ENCODE measurements at places on chromosomes 3 and 15.
A peak's percentile ranks its signal among the peaks of the same experiment; 100 is the strongest.

- DNase-seq, result no peak
Measured at GRCh38 chr15:68414206-68414555, 17.8 kb downstream of the ITGA11 start.

GRCh38 chr3:89947337-89947954 lies 840.0 kb downstream of the EPHA3 start:
- no peak for DNase-seq

- DNase-seq, result no peak
Measured at GRCh38 chr3:196883361-196883760, 15.6 kb downstream of the SENP5 start.

DNA sequence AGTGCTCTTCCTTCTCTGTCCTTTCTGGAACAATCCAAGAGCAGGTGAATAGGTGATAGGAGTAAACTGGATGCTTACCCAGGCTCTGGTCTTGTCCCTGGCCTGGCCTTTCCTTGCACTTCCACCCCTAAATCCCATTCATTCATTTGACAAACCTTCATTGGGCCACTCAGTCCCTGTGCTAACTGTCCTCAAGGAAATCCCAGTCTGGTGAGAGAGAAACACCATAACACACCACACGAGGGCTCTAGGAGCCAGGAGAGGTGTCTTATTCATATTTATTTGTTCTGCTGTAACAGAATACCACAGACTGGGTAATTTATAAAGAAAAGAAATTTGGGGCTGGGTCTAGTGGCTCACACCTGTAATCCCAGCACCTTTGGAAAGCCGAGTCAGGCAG lies 22.8 kb downstream of the EFCC1 start:
- peak; percentile 21 for DNase-seq

DNA sequence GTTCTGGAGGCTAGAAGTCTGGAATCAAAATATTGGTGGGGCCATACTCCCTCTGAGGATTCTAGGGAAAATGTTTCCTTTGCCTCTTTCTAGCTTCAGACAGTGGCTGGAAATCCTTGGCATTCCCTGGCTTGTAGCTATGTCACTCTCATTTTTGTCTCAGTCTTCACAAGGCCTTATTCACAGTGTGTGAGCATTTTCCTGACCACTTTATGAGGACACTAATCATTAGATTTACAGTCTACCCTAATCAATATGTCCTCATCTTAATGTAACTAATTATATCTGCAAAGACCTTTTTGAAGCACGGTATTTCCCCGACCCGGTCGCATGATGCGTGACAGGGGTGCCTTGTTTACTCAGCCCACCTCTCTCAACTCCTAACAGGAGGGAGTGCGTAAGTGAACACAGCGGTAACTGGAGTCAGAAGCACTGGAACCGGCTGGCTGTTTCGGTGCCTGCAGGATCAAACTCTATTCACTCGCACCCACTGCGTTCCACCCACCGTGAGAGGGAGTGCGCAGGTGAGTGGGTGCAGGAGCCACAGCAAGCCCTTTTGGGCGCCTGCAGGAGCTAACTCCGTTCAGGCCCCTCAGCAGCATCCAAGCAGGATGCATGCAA lies 155.0 kb downstream of the EPHA3 start:
- DNase-seq, result no peak

GRCh38 chr3:15309662-15310335 lies 22.6 kb downstream of the SH3BP5 start:
- DNase-seq, result peak; percentile 48

DNA sequence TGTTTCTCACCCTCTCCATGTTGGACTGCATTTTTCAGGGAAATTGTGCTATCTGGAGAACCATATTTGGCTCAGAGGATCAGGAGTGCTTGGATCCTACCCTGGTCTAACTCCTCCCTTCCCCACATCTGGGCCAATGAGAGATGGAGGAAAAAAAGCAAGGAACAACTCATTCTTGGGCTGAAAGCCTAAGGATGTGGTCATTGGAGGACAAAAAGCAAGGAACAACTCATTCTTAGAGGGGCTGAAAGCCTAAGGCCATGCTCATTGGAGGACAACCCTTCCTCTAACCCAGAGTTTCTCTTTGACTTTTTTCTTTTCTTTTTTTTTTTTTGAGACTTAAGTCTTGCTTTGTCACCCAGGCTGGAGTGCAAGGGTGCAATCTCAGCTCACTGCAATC lies 48.6 kb upstream of the CHRNB4 start:
- peak; percentile 7 for DNase-seq

GRCh38 chr15:69881766-69882165 lies 216.0 kb downstream of the TLE3 start:
- DNase-seq, result no peak

DNA sequence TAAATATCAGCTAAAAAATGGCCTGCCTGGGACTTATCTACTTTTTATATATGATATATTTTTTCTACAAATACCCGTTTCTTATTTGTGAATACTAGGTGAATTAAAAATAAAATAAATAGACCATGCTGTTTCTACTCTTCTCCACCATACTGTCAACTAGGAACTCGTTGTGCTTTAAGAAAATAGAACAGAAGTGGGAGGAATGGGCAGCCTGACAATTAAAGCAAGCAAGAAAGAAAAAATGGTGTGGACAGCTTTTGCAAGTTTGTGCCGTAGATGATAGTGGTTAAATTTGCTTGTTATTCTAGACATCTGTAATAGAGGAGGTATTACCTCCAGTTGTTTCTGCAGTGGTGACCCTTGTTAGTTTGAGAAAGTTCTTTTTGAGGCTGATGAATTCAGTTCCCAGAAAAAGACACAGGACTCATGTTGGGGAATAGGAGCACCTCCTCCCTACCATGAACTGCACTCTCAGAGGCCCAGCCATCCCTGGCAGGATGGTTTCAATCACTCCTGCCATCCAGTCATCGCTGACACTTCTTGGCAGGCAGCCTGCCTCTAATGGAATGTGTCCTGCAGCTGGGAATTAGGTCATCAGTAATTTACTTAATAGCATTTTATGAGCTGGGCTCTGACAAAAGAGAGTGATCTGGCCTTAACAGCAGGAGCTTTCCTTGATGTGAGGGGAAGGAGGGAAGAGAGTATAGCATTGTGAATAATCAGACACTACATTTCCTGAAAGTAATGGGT lies 105.0 kb upstream of the GAP43 start:
- DNase-seq, result peak; percentile 95

DNA sequence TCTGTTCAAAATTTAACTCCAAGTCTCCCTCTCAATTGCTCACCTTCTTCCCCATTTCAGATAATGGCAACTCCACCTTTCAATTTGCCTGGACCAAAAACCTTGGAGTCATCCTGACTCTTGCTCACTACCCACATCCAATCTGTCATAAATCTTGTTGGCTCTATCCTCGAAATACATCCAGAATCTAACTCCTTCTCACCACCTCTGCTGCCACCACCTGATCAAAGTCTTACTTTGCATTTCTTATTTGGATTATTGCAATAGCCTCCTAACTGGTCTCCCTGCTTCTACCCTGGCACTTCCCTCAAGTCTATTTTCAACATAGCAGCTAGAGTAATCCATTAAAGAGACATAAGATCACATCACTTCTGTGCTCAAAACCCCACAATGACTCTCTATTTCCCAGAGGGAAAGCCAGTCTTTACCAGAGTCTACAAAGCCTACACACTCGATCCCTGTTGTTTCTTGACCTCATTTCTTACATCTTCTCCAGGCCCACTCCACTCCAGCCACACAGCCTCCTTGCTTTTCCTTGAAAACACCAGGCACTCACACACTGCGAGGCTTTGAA lies 86.6 kb downstream of the GPR156 start:
- peak; percentile 61 for DNase-seq

- DNase-seq, result no peak
Measured at GRCh38 chr15:26729030-26729429, 43.8 kb downstream of the GABRB3 start.

DNA sequence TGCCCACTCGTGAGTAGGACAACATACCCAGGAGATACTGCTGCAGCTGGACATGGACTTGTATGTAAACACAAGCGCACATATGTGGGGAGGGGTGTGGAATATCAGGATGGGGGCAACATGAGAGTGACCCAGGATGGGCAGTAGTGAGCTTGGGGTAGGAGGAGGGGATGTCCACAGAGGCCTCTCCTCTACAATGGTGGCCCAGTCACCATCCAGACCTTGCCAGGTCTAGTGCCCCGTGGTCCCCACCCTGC lies 266 bp upstream of the ZBTB47 start:
- no peak for DNase-seq

GRCh38 chr3:7695049-7695448 lies 806.6 kb upstream of the LMCD1 start:
- DNase-seq, result no peak

DNA sequence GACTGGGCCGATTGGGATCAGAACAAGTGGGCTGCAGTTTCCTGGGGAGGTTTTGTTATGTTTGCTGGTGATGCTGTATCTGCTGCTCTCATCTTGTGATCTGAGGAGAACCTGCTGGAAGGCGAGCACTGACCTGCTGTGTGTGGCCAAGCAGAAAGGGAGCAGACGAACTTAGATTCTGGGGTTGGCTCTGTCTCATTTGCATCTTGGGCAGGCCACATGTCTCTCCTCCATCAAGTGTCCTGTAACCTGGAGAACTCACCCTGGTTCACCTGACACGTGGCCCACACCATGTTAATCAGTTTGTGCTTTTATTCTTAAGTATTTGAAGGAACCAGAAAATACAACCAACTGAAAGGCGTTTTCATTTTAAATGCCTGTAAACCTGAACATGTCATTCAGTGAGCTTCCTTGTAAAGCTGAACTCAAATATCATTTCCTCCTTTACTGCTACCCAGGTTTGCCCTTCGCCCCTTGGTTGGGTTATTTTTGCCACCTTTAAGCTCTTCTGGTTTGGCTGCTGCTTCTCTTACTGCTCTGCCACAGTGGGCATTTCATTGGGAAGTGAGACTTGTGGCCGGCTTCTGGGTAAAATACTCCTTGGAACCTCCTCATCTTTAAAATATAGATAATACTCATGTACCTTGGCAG lies 33.5 kb upstream of the TRAK1 start:
- DNase-seq, result no peak

DNA sequence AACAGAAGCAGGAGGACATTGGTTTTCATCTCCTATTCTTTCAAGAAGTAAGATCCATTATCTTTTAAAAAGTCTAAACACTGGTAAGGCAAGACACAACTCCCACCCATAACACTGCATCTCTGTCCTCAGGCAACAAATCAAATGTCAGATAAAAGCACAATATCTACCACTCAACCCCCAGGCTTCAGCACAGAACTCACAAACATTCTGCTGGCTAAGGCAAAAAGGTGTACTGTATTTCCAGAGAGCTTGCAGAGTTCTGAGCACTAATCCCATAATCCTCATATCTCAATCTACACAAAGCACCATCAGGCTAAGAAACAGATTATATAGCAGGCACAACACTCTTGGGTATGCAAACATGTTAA lies 20.9 kb downstream of the RAF1 start:
- DNase-seq, result no peak

- no peak for DNase-seq
Measured at GRCh38 chr15:95363646-95364045, 966.9 kb upstream of the NR2F2 start.

DNA sequence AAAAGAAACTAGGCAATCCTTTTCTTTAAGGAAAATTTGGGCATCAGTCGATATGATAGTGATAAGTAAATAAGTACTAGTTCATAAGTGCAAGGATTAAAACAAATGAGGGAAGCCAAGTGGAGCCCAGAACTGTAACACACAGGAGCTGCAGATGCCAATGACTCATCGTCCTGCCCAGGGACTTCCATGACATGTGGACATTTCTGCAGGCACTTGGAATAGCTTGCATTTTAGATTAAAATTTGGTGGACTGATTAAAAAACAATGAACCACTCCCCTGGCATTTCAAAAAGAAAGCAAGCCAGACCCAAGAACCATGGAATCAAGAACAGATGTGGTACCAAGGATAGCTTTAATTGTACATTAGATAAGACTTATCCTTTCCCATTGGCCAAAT lies 2.9 kb downstream of the SAMD7 start:
- peak; percentile 40 for DNase-seq

DNA sequence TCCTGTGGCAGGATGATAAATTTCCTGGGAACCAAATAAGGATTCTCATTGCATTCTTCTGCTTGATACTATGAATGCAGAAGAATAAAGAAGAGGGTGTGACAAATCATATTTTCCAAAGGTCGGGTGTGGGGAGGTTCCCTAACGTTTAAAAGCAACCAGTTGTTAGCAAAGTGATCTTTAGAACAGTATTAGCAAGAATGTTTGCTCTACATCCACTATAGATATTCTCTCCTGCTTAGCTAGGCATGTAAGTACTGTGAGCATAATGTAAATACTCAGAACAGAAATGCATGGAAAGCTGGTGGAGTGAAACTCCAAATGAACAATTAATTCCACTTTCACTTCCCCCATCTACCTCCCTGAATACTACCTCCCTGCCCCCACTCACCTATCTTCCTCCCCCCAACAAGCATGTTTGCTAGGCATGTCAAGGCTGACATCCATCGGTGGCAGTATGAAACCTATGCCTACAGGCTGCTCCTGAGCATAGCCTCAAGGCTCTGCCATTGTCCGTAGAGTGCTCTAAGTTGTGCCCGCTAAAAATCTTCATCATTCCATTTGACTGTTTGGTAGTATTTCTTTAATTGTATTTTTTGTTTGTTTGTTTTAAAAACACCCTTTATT lies 329.7 kb downstream of the TIGIT start:
- DNase-seq, result no peak

DNA sequence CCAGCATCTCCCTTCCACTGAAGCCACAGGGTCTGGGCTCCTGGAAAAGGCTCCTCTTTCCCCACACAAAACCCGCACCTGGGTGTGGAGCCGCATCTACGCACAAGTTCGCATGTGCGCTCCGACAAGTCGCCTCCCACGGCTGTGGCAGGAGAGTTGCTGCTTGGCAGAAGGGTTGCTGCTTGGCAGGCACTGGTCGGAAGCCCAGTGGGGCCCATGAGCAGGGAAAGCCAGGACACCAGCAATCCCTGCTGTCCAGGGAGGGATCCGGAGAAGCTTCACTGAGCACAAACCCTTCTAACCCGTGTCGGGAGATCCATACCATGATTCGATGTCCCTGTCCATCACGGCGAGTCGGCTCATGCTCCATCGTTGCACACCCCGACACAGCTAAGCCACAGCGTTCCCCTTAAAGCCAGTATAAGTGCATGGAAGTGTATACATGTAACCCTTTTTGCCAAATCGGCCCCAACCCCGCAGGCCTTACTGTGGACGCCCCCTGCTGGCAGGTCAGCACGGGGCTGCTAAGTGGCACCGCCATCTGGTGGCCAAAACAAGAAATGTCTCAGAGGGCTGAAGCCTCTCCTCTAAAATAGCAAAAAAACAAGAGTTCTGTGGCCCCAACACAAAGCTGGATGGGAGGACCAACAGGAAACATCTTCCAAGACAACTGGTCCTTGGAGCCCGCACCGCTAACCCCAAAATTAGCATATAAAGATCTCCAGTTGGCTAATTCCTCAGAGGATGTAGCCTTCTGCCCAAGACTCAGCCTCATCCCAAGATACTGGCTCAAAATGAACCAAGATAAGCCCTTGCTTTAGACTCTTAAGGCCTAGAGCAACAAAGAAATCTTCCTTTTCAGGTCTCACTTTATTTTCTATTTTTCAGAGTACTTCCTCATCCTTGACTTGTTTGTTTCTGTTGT lies 8.3 kb downstream of the ANKRD63 start:
- DNase-seq, result peak; percentile 78

DNA sequence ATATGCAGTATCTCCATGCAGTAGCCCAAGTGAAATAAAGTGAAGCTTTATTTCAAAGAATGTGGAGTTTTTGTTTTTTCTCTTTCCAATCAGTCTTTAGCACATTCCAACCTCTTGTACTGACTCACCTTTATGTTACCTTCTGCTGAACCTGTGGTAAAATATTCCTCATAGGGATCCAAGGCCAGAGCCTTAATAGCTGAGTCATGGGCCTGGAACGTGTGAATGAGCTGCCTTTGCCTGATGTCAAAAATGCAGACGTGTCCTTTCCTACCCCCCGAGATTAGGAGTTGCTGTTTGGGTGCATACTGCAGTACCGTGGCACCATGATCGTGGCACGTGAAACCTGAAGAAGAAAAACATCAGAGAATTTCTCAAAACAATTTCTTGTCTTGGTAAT lies 108.5 kb downstream of the GLDN start:
- DNase-seq, result no peak
